ENCODE measurements at places on chromosomes 3 and 15.

DNA sequence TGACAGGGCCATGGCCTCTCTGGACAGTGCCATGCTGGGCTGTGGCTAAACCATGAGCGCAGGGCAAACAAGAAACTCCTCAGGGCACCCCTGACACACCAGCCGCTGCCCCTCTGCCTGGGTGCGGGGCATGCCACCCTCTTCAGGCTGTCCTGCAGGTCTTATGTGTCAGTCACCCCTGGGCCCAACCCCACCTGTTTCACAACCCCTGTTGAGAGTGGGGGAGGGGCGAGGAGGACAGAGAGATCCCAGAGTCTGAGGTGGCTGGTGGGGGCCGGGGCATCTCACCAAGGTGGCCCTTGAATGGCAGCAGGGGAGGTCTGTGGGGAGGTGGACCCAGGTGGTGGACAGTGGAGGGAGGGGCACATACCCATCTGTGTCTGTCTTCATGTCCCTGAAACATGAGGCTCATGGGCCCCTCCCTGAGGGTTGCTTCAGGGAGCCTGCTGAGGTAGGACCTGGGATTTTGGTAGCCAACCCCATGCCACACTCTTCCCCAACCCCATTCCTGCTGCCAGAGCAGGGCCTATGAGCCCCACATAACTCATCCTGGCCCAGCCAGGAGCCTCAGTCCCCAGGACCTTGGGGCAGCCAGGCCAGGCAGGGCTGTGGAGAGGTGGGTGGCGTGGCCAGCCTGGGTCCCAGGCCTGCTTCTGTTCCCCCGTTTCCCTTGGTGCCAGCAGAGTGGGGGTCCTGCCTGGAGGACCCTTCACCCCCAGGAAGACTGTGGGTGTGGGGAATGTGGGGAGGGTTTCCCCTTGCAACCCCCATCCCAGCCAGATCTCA, 1.7 kb upstream of the STAB1 start:
- DNase-seq = no peak

GRCh38 chr15:66129586-66129985, 124.0 kb downstream of the MEGF11 start:
- no peak for DNase-seq

- DNase-seq = no peak
Measured at GRCh38 chr3:32009101-32009500, 27.6 kb downstream of the ZNF860 start.

DNA sequence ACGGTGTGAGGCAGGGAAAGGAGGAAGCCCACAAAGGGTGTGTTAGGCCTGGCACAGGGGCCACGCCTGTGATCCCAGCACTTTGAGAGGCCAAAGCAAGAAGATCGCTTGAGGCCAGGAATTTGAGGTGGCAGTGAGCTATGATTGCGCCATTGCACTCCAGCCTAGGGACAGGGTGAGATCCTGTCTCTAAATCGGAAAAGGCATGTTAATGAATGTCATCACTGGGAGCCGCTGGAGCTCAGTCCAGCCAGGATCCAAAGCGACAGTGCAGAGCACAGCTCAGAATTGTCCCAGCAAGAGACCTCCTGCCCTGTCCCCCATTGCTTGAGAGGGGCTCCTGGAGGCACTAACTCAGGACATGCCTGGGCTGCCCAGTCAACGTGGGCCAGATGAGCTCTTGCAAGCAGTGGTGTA, 15.0 kb upstream of the FBLN2 start:
- no peak for DNase-seq
